Stimulated activated CD4-positive, alpha-beta T cell treated with anti-CD3 and anti-CD28 coated beads, Interleukin-12 subunit alpha, Interleukin-12 subunit beta, amount 100 ng/mL, for 4 hours (primary cell): ENCODE measurements at places on chromosomes 5 and 9.

GRCh38 chr5:149957855-149958254, 2.7 kb upstream of the SLC26A2 start:
- no peak for DNase-seq

GRCh38 chr9:7324152-7324598, 475.4 kb downstream of the DMAC1 start:
- DNase-seq: no peak

GRCh38 chr9:38357350-38358114, 35.0 kb upstream of the ALDH1B1 start:
- DNase-seq: no peak

GRCh38 chr9:98701576-98701975, 7.2 kb downstream of the GABBR2 start:
- DNase-seq: no peak

- no peak for DNase-seq
Observed at GRCh38 chr9:93952119-93952783, 2.9 kb downstream of the BARX1 start.

- no peak for DNase-seq
Observed at GRCh38 chr9:36389590-36389989, 10.5 kb downstream of the RNF38 start.

- DNase-seq: no peak
Observed at GRCh38 chr9:133527444-133527920, 2.7 kb upstream of the MYMK start.

DNA sequence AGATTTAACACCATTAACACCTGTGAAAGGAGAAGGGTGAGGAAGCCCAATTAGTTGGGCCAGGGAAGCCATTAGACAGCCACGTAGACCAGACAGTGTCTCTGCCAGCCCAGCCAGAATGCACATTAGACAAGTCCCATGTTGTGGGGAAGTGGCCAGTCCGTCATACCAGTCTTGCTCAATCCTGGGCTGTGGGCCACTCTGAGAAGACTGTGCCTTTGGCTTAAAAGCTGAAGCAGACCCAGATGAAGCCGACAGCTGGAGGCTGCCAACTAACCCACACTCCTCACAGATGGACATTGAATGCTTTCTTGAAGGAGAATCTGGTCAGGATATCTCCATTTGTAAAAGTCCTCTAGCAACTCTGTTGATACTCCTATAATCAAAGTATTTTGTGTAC, 128.5 kb downstream of the CHSY3 start:
- no peak for DNase-seq

GRCh38 chr5:1744393-1745122, 55.1 kb downstream of the MRPL36 start:
- no peak for DNase-seq

DNA sequence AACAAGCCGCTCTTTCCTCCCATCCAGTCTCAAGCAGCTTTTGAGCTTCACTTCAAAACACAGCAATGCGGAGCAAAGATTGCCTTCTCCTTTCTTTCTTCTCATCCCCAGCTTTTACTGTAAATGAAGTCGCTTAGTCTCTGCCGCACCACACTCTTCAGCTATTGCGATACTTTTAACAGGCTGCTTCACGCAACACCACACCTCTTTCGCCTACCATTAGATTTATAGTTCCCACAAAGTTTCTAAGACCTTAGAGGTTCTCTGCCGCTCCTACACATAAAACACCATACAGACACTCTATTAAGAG, 711 bp downstream of the PGGT1B start:
- DNase-seq: no peak

GRCh38 chr5:142859037-142859436, 88.9 kb downstream of the ARHGAP26 start:
- DNase-seq: no peak
